ENCODE measurements at places on chromosomes 1 and 21.

GRCh38 chr21:16047904-16048303 is 318.1 kb downstream of the USP25 start:
- no peaks in the 10 kb centered on the region for H3K36me3 ChIP-seq
- H3K4me1 ChIP-seq: no peaks in the 10 kb centered on the region
- no peak overlapping the region for H3K27ac ChIP-seq
- DNase-seq: no peak
- H3K27me3 ChIP-seq: no peaks in the 10 kb centered on the region

DNA sequence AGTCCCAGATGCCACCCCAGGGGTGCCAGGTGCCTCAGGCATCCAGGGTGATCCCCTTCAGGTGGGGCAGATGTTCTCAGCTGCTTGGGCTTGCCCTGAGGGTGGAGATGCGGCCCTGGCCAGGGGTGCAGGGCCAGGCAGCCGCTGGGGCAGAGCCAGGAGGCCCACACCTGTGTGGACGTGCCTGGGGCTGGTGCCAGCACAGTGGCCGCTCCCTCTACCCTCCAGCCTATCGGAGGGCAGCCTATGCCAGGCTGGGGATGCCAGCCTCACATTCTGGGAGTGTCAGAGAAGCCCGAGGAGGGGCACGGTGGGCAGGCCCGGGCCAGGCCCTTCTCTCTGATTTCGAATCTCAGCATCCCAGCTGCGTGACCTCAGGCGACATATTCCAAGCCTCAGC is 96.5 kb upstream of the WNT4 start:
- no peaks in the 10 kb centered on the region for H3K27me3 ChIP-seq
- H3K4me1 ChIP-seq: peaks cover 4% of the 10 kb centered on the region
- H3K4me3 ChIP-seq: no peak overlapping the region
- no peaks in the 10 kb centered on the region for H3K36me3 ChIP-seq
- no peak overlapping the region for H3K27ac ChIP-seq

GRCh38 chr1:94602316-94602715 is 60.8 kb upstream of the F3 start:
- H3K4me1 ChIP-seq: no peaks in the 10 kb centered on the region
- no peak overlapping the region for H3K27ac ChIP-seq
- no peaks in the 10 kb centered on the region for H3K27me3 ChIP-seq

GRCh38 chr21:23215261-23215660 is 2217.1 kb downstream of the NCAM2 start:
- DNase-seq: no peak
- H3K27ac ChIP-seq: no peak overlapping the region
- no peak overlapping the region for H3K4me3 ChIP-seq
- no peaks in the 10 kb centered on the region for H3K36me3 ChIP-seq
- no peaks in the 10 kb centered on the region for H3K4me1 ChIP-seq

DNA sequence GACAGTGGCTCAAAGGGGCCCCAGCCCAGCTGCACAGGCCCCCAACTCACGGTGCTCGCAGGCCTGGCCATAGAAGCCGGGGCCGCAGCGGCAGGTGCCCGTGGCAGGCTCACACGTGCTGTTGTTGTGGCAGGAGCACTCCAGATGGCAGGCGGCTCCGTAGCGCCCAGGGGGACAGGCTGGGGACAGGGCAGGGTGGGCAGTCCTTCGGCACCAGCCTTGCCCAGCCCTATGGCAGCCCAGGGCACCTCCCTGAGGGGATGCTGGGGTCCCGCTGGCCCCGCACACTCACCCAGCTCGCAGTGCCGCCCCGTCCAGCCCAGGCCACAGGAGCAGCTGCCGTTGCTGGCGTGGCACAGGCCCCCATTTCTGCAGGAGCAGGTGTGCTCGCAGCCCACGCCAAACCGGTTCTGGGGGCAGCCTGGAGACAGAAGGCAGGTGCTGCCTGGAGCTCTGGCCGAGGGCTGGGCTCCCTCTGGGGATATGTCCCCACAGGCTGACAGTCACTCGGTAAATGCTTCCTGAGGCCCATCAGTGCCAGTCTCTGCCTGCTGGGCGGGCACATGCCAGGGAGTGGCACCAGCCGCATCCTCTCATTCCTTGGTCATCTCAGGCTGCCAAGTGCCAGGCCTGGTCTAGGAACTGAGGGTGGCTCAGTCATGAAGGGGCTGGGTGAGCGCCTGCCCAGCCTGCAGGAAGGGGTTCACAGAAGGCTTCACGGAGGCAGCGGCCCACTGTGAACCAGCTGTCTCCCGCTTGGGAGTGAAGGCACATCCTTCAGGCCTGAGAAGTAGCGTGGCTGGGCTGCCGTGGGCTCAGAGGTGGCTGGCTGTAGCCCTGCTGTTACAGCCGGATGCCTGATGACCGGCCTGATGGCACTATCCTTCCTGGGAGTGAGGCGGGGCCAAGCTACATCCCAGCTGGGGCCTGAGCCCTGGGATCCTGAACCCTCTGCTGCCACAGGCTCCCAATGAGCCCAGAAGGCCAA is 40.1 kb downstream of the ARHGEF16 start:
- H3K36me3 ChIP-seq: no peaks in the 10 kb centered on the region
- no peak overlapping the region for H3K4me3 ChIP-seq
- H3K4me1 ChIP-seq: no peaks in the 10 kb centered on the region
- no peak for DNase-seq
- no peaks in the 10 kb centered on the region for H3K27me3 ChIP-seq

GRCh38 chr21:41254090-41254700 is 62.4 kb upstream of the FAM3B start:
- no peaks in the 10 kb centered on the region for H3K36me3 ChIP-seq
- H3K27me3 ChIP-seq: no peaks in the 10 kb centered on the region
- no peak for DNase-seq
- H3K4me1 ChIP-seq: no peaks in the 10 kb centered on the region
- no peak overlapping the region for H3K27ac ChIP-seq
- no peak overlapping the region for H3K4me3 ChIP-seq

DNA sequence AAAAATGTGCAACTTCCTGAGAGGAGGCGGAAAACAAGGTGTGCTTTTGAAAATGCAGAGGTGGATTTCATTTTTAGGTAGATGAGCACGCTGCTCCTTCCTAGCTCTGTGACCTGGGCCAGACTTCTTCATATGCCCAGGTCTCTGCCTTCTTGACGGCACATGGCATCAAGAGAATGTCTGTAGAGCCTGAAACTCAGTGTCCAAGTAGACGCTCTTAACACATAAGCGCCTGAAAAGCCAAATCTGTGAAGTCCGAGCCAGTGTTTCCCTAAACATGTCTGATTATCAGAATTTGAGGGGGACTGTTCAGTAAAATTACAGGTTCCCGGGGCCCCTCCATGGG is 25.7 kb downstream of the FHAD1 start:
- H3K27me3 ChIP-seq: no peaks in the 10 kb centered on the region
- H3K4me3 ChIP-seq: no peak overlapping the region

DNA sequence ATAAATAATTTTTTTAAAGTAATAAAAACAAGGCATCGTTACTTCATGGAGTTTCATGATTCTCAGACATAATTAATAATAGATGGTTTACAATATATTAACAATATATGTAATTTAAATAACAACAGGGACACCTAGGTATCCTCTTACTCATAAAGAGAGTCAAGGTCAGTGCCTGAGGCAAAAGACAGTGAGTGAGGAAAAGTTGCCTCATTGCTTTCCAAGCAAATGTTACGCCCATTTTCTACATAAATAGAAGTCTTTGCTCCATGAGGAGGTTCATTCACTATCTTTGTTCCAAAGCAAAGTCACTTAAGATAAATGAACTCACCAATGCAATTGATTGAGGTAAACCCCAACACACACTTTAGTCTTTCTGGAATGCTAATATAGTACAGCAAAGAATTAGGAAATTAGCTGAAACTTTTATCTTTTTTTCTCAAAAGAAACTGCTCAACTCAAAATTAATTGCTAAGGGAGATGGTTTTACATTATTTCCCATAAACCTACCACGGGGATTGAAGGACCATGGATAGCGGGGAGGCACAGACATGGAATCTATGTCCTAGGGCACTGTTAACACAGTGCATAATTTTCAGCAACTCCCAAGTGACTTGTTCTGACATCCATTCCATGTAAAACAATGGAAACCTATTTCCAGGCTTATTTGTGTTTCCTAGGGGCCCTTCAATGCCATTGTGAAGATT is 19.6 kb downstream of the BCL9 start:
- no peaks in the 10 kb centered on the region for H3K27me3 ChIP-seq
- DNase-seq: no peak
- no peaks in the 10 kb centered on the region for H3K36me3 ChIP-seq
- H3K27ac ChIP-seq: no peak overlapping the region
- no peak overlapping the region for H3K4me3 ChIP-seq

- H3K4me1 ChIP-seq: peaks cover 2% of the 10 kb centered on the region
- no peak overlapping the region for H3K4me3 ChIP-seq
- H3K36me3 ChIP-seq: no peaks in the 10 kb centered on the region
- H3K27ac ChIP-seq: no peak overlapping the region
Measured at GRCh38 chr1:243411472-243411871, 155.6 kb downstream of the SDCCAG8 start.

Measured in H1 (cell line).